Breast epithelium (tissue), 4 donors: ENCODE measurements at places on chromosomes 4 and X.

- no peak for DNase-seq
- no peaks in the 10 kb centered on the region for H3K27me3 ChIP-seq
- no peak overlapping the region for H3K27ac ChIP-seq
- no peaks in the 10 kb centered on the region for H3K4me1 ChIP-seq
These were observed 13.3 kb upstream of the UBA6 start for GRCh38 chr4:67714248-67714583.

- peak overlapping the region; percentile 99 for H3K27ac ChIP-seq
- no peaks in the 10 kb centered on the region for H3K4me1 ChIP-seq
- no peaks in the 10 kb centered on the region for H3K27me3 ChIP-seq
- H3K36me3 ChIP-seq, result no peaks in the 10 kb centered on the region
- peak overlapping the region; percentile 85 for H3K4me3 ChIP-seq
These were observed 1.2 kb upstream of the N4BP2 start for GRCh38 chr4:40055511-40055862.

- no peak overlapping the region for H3K27ac ChIP-seq
- no peaks in the 10 kb centered on the region for H3K27me3 ChIP-seq
- H3K36me3 ChIP-seq, result no peaks in the 10 kb centered on the region
- no peaks in the 10 kb centered on the region for H3K4me1 ChIP-seq
These were observed 95.0 kb upstream of the STS start for GRCh38 chrX:7052541-7052940.

- no peak overlapping the region for H3K27ac ChIP-seq
- H3K4me3 ChIP-seq, result no peak overlapping the region
- no peaks in the 10 kb centered on the region for H3K4me1 ChIP-seq
These were observed 9.8 kb upstream of the UTP3 start for GRCh38 chr4:70678383-70678999.

- no peak overlapping the region for H3K4me3 ChIP-seq
- no peak for DNase-seq
- H3K36me3 ChIP-seq, result no peaks in the 10 kb centered on the region
- H3K27me3 ChIP-seq, result no peaks in the 10 kb centered on the region
- H3K4me1 ChIP-seq, result no peaks in the 10 kb centered on the region
These were observed 272.7 kb upstream of the TAPT1 start for GRCh38 chr4:16498978-16499377.

DNA sequence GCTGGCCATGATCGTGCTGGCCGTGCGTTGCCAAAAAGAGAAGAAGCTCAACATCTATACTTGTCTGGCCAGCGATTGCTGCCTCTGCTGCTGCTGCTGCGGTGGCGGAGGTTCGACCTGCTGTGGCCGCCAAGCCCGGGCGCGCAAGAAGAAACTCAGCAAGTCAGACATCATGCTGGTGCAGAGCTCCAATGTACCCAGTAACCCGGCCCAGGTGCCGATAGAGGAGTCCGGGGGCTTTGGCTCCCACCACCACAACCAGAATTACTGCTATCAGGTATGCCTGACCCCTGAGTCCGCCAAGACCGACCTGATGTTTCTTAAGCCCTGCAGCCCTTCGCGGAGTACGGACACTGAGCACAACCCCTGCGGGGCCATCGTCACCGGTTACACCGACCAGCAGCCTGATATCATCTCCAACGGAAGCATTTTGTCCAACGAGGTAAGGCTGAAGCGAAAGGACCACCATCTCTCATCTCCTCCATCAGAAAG, 3.3 kb downstream of the PCDH10 start:
- peaks cover 27% of the 10 kb centered on the region for H3K4me1 ChIP-seq
- H3K27me3 ChIP-seq, result peaks cover 84% of the 10 kb centered on the region
- H3K36me3 ChIP-seq, result no peaks in the 10 kb centered on the region
- peak overlapping the region; percentile 63 for H3K4me3 ChIP-seq

- H3K27ac ChIP-seq, result no peak overlapping the region
- H3K4me3 ChIP-seq, result no peak overlapping the region
- no peaks in the 10 kb centered on the region for H3K36me3 ChIP-seq
- DNase-seq, result no peak
These were observed 33.8 kb downstream of the PPARGC1A start for GRCh38 chr4:23855912-23856605.

DNA sequence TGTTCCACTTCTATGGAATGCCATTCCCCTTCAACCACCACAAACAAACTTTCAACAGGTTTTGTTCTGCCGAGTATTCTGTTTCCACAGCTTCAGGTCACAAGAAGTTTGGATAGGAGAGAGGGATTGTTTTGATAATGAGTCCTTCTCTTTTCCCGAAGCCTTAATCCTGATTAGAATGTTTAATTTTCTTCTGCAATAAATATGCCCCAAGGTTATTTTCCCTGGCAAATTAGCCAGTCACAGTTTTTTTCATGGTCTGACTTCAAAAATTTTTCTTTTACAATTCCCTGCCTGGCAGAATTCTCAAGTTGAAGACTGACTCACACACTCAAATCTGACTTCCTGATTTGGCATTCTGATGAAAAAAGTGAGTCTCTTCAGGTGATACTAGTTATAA, 33.1 kb upstream of the EDNRA start:
- no peaks in the 10 kb centered on the region for H3K36me3 ChIP-seq
- H3K4me3 ChIP-seq, result no peak overlapping the region
- H3K4me1 ChIP-seq, result no peaks in the 10 kb centered on the region
- no peaks in the 10 kb centered on the region for H3K27me3 ChIP-seq
- no peak overlapping the region for H3K27ac ChIP-seq

DNA sequence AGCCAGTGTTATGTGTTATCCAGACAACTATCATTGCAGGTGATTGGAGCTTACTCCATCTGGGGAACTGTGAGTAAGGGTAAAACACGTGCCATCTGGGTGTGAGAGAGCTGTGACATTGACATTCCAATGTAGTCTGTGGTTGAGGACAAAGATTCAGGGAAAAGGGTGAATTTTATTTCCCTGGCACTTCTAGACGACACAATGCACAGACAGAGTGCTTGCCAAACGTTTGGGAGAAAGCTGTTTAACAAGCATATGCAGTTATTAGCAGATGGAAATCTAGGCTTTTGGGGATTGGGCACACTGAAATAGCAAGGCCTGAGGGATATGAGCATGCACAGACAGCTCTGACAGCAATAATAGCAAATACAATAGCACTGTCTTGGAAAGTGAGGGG, 21.3 kb upstream of the CTSO start:
- DNase-seq, result no peak
- no peaks in the 10 kb centered on the region for H3K27me3 ChIP-seq
- H3K4me1 ChIP-seq, result no peaks in the 10 kb centered on the region
- no peak overlapping the region for H3K27ac ChIP-seq
- H3K36me3 ChIP-seq, result no peaks in the 10 kb centered on the region
- no peak overlapping the region for H3K4me3 ChIP-seq

DNA sequence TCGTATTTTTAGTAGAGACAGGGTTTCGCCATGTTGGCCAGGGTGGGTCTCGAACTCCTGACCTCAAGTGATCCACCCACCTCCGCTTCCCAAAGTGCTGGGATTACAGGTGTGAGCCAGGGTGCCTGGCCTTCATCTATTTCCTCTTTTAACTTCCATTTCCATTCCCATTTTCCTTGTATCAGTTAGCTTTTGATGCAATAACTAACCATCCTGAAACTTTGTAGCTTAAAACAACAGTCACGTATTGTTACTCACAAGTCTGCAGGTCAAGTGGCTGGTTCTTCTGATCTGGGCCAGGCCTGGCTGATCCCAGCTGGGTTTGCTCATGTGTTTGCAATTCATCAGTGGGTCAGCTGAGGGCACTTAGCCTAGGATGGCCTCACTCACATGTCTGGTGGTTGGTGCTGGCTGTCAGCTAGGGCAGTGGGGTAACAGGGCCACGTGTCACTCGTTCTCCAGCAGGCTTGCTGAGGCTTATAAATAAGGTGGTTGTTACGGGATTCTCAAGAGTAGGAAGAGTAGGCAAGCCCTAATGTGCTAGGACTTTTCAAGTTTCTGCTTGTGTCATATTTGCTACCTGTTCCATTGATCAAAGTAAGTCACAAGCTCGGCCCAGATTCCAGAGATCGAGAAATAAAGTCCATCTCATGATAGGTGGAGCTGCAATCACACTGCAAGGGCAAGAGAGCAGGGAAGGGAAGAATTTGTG, 88.2 kb downstream of the SOWAHB start:
- no peaks in the 10 kb centered on the region for H3K36me3 ChIP-seq
- no peak overlapping the region for H3K4me3 ChIP-seq
- H3K4me1 ChIP-seq, result no peaks in the 10 kb centered on the region
- no peak overlapping the region for H3K27ac ChIP-seq

DNA sequence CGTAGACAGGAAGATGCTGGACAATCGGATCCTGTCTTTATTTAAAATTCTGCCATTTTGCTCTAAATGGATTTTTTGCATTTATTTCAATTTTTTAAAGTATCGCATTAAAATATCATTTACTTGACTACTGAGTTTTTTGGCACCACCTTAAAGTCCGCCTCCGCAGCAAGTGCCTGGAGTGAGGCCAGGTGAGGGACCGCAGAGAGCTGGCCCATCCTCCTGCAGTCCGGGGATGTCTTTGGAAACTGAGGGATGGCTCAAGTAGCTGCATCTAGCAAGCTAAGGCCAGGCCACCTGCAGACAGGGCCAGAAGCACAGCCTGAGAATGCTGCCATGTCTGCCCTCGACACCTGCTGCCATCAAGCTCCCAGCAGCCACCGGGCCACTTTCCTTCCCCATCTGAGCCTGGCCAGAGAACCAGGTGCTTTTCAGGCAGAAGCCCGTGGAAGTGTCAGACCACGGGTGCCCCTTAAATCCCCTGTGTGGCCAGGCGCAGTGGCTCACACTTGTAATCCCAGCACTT, 69.6 kb downstream of the ABLIM2 start:
- H3K27me3 ChIP-seq, result no peaks in the 10 kb centered on the region
- no peak for DNase-seq
- no peaks in the 10 kb centered on the region for H3K36me3 ChIP-seq
- H3K4me3 ChIP-seq, result no peak overlapping the region

- no peaks in the 10 kb centered on the region for H3K4me1 ChIP-seq
- H3K27me3 ChIP-seq, result no peaks in the 10 kb centered on the region
- no peak for DNase-seq
- no peak overlapping the region for H3K4me3 ChIP-seq
These were observed 4.7 kb upstream of the ATP1B4 start for GRCh38 chrX:120357186-120357585.

DNA sequence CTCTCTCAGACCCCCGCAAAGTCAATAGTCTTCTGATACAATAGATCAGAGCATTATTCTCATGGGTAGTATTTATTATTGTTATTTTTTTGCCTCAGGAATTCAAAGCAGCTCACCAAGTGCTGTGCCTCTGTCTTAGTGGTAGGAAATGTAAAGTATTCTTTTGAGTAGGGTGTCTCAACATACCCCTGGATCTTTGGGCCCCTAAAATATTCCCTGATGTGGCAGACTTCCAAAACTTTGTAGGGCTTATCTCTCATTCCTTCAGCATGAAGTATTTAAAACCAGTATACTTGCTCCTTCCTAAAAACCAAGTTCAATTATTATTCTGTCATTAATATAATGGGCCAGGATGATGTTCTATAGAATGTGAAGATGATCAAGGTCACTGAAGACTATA, 115.3 kb upstream of the ZNF827 start:
- no peak overlapping the region for H3K27ac ChIP-seq
- no peaks in the 10 kb centered on the region for H3K36me3 ChIP-seq
- H3K4me1 ChIP-seq, result no peaks in the 10 kb centered on the region
- no peak for DNase-seq
- no peak overlapping the region for H3K4me3 ChIP-seq
- no peaks in the 10 kb centered on the region for H3K27me3 ChIP-seq

GRCh38 chr4:91065117-91065516, 937.9 kb downstream of the CCSER1 start:
- H3K4me1 ChIP-seq, result no peaks in the 10 kb centered on the region
- H3K36me3 ChIP-seq, result no peaks in the 10 kb centered on the region
- no peak overlapping the region for H3K4me3 ChIP-seq
- H3K27ac ChIP-seq, result no peak overlapping the region
- DNase-seq, result no peak

DNA sequence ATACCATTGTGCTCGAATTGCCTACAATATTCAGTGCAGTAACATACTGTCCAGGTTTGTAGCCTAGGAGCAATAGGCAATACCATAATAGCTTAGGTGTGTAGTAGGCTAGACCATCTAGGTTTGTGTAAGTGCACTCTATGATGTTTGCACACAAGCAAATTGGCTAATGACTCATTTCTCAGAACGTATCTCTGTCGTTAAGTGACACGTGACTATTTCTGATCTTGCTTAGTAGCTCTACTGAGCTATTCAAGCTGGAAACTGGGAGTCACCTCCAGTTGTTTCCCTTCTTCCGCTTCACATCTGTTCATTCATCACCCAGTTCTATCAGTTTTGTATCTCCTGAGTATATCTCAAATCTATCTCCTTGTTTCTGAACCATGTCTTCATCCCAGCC, 86.1 kb downstream of the HNRNPD start:
- no peaks in the 10 kb centered on the region for H3K4me1 ChIP-seq
- DNase-seq, result no peak
- no peak overlapping the region for H3K4me3 ChIP-seq
- H3K27me3 ChIP-seq, result no peaks in the 10 kb centered on the region
- H3K36me3 ChIP-seq, result no peaks in the 10 kb centered on the region

GRCh38 chr4:147571036-147571770, 46.0 kb upstream of the TMEM184C start:
- no peak overlapping the region for H3K27ac ChIP-seq
- no peak overlapping the region for H3K4me3 ChIP-seq
- no peaks in the 10 kb centered on the region for H3K4me1 ChIP-seq
- H3K27me3 ChIP-seq, result no peaks in the 10 kb centered on the region
- DNase-seq, result no peak
- no peaks in the 10 kb centered on the region for H3K36me3 ChIP-seq

- H3K27me3 ChIP-seq, result peaks cover 17% of the 10 kb centered on the region
- H3K4me3 ChIP-seq, result no peak overlapping the region
- H3K27ac ChIP-seq, result no peak overlapping the region
- H3K4me1 ChIP-seq, result no peaks in the 10 kb centered on the region
- H3K36me3 ChIP-seq, result no peaks in the 10 kb centered on the region
These were observed 2.3 kb upstream of the SOWAHD start for GRCh38 chrX:119755981-119756533.

DNA sequence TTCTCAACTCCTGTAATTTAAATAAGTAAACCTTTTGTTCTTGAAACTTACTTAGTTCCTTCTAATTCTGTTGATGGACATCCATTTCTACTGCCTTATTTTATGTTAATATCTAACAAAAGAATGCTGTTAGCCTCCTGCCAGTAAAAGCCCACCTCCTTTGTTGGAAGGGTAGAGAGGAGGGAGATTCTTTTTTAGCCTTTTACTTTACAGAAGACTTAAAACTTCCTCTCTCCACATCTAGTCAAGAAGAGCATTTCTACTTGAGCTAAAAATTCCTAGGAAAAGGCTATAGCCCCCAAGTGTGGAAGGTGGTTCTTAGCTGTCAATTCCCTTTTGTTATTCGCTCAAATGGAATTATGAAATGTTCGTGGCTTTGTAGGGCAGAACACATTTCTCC, 118.7 kb downstream of the ZIC3 start:
- H3K27me3 ChIP-seq, result no peaks in the 10 kb centered on the region
- no peak overlapping the region for H3K27ac ChIP-seq
- H3K36me3 ChIP-seq, result no peaks in the 10 kb centered on the region

- no peaks in the 10 kb centered on the region for H3K27me3 ChIP-seq
- no peaks in the 10 kb centered on the region for H3K4me1 ChIP-seq
- no peak overlapping the region for H3K4me3 ChIP-seq
These were observed 59.2 kb downstream of the SLC7A11 start for GRCh38 chr4:138182838-138183426.

GRCh38 chr4:578451-579443, 2.7 kb upstream of the TMEM271 start:
- peaks cover 8% of the 10 kb centered on the region for H3K27me3 ChIP-seq
- no peak overlapping the region for H3K4me3 ChIP-seq
